Stimulated activated CD8-positive, alpha-beta memory T cell treated with anti-CD3 and anti-CD28 coated beads, Interleukin-7, amount 100 ng/mL, for 1 hour (primary cell): ENCODE measurements at places on chromosomes 6 and 20.

- no peak for DNase-seq
Measured at GRCh38 chr6:38955861-38956260, 92.7 kb upstream of the GLP1R start.

GRCh38 chr6:130970839-130971410 is 92.1 kb downstream of the EPB41L2 start:
- DNase-seq = no peak

DNA sequence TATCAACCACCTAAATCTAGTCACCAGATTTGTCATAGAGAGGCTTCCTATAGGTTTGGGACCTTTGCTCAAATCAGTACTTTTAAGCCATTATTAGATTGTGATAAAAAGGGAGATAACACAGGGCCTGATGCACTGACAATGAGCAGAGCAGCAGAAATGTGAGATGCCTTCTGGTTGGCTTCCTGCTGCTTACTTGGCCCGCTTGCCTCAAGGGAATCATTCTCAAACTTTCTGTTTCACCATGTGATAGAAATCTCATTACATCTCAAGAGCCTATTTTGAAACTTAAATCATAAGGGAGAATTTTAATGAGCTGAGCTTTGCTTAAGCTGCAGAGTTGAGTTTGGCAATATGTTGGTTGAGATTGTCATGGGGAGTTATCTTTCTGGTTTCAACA is 606.0 kb downstream of the DHX35 start:
- DNase-seq = no peak

GRCh38 chr20:3825526-3825925 is 5.2 kb downstream of the AP5S1 start:
- no peak for DNase-seq

DNA sequence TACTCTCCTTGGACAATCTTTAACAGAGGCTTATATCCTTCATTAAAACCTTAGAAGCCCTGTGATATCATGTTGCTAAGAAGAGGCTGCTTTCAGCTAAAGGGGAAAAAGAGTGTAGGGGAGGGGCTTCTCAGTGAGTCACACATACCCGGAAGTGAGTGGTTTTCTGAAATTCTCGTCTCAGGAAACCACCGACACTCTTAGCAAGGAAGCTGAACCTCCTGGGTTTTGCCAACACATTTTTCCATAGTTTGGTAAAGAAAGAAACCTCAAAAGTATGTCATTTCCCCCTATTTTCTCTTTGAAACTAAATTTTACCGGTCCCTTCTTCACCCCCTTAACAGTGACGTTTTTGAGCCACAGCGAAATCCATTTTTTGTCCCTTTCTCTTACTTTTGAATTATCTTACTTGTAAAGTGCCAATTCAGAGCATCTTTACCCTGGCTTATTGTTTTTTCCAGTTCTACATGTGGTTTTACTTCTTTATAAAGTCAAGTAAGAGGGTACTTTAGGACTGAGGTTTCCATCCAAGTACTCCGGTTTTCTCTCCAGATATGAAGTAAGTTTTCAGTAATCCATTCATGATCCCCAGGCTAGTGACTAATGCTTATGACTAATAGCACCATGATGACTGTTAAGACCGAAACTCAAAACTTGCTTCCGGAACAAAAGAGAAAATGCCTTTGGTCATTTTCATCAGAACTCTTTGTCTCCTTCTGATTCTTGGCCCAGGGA is 219.3 kb downstream of the ARHGAP18 start:
- DNase-seq = peak; percentile 34

- no peak for DNase-seq
Measured at GRCh38 chr20:2815242-2815900, 584 bp downstream of the C20orf141 start.

- no peak for DNase-seq
Measured at GRCh38 chr6:57294862-57295445, 22.5 kb upstream of the PRIM2 start.

- DNase-seq = no peak
Measured at GRCh38 chr20:6605055-6605935, 162.2 kb upstream of the BMP2 start.

DNA sequence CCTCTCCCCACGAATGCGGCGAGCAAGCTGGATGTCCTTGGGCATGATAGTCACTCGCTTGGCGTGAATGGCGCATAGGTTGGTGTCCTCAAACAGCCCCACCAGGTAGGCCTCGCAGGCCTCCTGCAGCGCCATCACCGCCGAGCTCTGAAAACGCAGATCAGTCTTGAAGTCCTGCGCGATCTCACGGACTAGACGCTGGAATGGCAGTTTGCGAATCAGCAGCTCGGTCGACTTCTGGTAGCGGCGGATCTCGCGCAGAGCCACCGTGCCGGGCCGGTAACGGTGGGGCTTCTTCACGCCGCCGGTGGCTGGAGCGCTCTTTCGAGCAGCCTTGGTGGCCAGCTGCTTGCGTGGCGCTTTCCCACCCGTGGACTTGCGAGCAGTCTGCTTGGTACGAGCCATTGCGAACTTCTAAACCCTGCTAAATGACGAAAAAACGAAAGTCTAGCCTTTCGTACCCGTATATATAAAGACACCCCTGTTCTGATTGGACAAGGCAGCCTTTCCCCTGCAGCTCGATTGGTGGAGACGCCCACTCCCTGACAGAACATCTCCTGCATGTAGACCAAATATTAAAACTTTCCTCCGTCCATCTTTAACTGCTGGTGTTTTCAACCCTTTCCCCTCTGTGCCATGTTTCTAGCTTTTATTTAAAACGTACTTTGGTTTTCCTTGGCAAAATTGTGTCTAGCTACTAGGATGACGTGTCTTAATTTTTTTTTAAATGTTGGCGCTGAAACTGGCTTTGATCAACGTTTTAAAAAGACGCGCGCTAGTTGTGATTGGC is 109.8 kb downstream of the HFE start:
- DNase-seq = no peak

- DNase-seq = no peak
Measured at GRCh38 chr20:9409352-9409751, 105.0 kb upstream of the LAMP5 start.

DNA sequence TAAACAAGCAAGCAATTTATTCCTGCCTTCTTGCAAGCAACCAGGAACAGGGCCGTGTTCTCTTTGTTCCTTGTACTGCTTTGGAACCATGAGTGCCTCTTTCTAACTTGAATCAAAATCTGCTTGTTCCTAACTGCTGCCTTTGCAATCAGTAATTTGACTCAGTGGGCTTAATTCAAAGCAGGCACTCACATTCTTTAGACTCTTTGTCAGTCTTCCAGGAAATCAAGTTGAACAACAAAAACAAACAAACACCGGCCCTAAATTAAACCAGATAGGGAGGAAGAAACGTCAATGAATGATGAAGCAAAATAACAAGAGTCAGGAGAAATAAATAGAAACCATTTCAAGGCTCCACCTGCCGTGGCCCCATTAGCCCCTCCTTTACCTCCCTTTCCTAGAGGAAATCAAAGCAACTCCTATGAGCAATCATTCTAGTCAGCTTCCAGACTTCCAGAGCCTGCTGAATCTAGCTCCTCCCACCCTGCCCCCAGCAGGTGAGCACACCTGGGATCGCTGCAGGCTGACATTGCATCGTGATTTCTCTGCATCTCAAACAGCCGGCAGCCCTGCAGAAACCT is 582.2 kb upstream of the FLRT3 start:
- DNase-seq = no peak

GRCh38 chr6:32212076-32212760 is 11.6 kb downstream of the NOTCH4 start:
- no peak for DNase-seq

DNA sequence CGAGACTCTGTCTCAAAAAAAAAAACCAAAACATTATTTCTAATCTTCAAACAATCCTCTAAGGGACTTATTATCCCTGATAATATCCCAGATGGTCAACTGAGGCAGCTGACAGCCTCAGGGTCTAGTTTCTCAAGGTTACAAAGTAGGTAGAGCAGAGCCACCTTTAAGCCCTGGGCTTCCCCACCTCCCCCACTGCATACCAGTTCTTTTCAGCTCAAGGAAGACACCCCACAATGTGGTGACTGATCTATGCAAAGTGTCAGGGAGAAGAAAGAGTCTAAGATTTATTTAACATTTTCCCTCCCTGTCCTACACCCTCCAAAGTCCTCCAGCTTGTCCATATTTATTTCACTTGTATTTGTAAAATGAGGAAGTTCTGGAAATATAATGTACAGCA is 60.5 kb upstream of the VGLL2 start:
- DNase-seq = no peak

DNA sequence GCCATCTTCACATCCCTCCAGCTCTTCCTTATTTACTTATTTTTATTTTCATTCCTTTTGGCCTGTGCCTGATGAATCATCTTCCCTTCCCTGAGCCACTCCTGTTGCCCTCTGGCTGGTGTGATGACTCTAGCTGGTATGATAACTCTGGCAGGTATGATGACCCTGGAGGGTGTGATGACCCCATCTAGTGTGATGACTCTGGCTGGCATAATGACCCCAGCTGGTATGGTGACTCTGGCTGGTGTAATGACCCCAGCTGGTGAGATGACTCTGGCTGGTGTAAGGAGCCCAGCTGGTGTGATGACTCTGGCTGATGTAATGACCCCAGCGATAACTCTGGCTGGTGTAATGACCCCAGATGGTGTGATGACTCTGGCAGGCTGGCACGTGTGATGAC is 426.8 kb downstream of the QKI start:
- DNase-seq = no peak

GRCh38 chr6:100479179-100480035 is 14.7 kb upstream of the SIM1 start:
- no peak for DNase-seq

DNA sequence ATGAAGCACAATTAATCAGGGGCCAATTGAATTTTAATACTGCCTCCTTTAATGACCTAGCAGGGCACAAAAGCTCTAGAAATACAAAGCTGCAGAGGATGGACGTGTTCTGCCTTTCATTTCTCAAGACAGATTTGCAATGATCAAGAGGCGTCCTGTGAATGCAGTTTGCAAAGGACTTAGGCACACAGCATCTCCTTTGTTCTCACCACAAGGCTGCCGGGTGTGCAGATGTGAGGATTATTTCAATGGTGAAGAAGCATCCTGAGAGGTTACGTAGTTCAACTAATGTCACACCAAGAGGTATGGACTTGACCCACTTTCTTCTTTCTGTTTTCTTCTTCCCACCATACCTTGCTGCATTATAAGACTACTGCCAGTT is 42.9 kb upstream of the SPTLC3 start:
- no peak for DNase-seq

- DNase-seq = no peak
Measured at GRCh38 chr6:134707342-134708031, 242.4 kb downstream of the ALDH8A1 start.

GRCh38 chr6:139497345-139497961 is 123.0 kb upstream of the CITED2 start:
- no peak for DNase-seq

DNA sequence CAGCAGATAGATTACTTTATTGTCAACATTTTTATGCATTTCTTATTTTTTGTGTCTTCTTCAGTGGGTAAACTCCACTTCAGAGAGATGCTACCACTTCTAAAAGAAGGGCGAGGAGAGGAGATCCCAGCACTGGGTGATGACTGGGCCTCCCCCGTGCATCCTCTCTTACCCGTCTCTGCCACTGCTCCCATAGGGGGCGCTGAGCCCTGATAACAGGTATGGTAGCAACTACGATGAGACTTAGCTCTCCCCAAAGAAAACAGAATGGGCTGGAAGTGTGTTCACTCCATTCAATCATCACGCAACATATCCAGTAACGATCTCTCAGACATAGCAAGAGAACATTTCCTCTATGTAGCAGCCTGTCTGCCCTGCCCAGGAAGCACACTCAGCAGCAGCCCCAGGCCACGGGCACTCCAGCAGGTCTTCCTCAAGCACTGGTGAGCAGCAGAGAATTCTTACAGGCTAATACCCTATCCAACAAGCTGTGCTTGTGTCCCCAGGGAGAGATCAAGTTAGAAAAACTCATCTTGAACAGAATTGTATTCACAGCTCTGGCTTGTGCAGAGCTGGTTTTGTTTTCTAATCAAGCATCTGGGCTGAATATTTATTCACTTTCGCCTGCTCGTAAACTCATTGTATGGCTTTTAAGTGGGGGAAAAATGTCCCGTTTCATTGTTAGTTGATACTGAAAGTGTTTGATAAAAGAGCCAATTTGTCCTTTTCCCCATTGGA is 533.1 kb upstream of the CDH4 start:
- no peak for DNase-seq

DNA sequence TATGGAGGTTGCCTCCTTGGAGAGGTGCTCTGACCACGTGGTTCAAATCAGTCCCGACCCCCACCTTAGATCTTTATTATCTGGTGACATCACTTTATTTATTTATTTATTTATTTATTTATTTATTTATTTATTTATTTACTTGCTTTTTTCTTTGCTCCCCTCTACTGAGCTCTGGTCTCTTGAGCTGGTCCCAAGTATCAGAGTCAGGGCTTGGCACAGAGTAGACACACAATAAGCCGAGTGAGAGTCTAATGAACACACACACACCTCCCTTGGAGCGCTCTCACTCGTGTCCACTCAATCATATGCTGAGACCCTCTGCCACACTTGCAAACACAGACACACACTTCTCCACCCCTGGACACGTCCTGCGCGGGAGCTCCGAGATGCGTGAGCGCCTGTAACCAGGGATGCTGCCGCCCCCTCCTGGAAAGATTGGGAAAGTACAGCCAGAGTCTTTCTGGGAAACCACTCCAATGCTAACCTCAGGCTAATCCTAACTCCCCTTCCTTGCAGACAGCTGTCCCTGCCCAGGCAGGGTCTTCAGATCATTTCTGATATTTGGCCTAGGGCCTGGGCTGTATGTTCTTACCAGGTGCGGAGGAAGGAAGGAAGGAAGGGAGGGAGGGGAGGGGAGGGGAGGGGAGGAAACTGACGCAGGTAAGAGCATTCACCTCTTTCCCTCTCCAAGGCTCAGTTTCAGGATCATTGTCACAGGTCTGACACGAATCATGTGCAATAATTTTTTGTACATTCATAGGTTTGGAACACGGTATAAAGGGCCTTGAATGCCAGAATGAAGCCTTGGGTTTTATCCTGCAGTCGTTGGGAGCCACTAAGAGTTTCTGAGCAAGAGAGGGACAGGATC is 70.9 kb downstream of the STK35 start:
- peak; percentile 26 for DNase-seq

- no peak for DNase-seq
Measured at GRCh38 chr6:140393665-140394540, 1019.5 kb upstream of the CITED2 start.

GRCh38 chr20:48493966-48494365 is 333.8 kb downstream of the PREX1 start:
- no peak for DNase-seq

DNA sequence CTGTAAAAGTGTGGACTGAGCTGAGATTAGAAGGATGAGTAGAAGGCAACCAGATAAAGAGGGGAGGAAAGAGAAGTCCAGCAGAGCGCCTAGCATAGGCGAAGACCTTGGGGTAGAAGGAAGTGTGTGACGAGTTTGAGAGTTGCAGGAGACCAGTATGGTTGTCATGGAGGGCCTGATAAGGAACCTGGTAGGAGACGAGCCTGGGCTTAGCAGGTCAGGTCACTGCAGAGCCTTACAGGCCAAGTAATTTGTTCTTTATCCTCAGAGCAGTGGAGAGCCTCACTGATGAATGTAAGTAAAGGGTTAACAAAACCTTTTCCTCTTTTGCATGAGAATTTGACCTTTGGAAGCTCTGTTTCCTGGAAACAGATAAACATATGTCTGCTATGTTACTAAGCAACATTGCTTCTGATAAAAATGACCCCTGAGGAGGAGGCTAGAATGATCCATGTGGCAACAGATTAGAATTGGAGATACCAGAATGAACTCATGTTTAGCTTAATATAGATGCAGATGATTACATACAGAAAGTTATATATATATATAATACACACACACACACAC is 2.9 kb upstream of the TMEM74B start:
- no peak for DNase-seq
